ENCODE measurements at places on chromosomes 2 and 18. TPM values are rescaled to one million over a fixed set of nuclear protein-coding genes. Genes with fewer than 3 reads are reported as not detected.

- H3K4me1 ChIP-seq, result no peaks in the 10 kb centered on the region
- H3K27me3 ChIP-seq, result no peaks in the 10 kb centered on the region
- no peak overlapping the region for H3K27ac ChIP-seq
- DNase-seq, result no peak
Observed at GRCh38 chr2:41691561-41691960, 356.3 kb upstream of the PKDCC start.

GRCh38 chr2:137997733-137998132 is 33.5 kb downstream of the HNMT start:
- H3K4me1 ChIP-seq, result no peaks in the 10 kb centered on the region
- no peak for DNase-seq
- H3K27me3 ChIP-seq, result no peaks in the 10 kb centered on the region
- H3K27ac ChIP-seq, result no peak overlapping the region
- no peak overlapping the region for H3K4me3 ChIP-seq

- peaks cover 2% of the 10 kb centered on the region for H3K4me1 ChIP-seq
- no peak for DNase-seq
- no peak overlapping the region for H3K27ac ChIP-seq
- H3K27me3 ChIP-seq, result no peaks in the 10 kb centered on the region
- H3K4me3 ChIP-seq, result no peak overlapping the region
Observed at GRCh38 chr18:49886891-49887764, 73.8 kb upstream of the ACAA2 start.

DNA sequence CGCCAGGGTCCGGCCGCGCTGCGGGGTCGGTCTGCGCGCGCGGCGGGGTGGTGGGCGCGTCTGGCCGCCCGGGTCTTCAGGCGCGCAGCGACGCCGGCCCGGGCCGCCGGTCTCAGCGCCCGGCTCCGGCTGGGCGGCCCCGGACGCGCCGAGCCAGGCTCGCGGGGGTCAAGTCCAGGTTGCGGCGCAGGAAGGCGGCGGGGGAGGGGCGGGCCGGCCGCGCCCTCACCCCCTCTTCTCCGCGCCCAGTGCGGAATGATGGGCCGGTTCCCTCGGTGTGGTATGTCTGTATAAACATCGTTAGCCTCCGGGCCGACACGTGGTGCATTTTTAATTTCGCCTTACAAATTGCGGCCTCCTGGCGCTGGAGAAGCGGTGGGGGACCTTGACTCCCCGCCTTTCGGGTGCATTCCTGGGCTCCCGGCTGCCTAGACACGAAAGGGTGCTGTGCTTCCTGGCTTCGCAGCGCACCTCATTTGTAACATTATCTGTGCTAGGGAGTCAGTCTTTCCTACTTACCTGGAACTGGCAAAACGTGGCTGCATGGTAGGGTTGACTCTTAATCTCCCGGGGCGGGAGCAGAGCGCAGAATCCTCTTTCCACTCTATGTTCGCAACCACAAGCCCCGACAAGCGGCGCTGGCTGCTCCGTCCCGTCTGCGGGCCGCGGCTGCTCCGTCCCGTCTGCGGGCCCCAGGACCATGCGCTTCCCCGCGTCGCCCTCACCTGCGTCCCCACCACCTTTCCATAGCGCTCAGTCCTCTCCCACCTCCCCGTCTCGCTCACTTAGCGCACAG is 69.0 kb downstream of the CTAGE1 start:
- peaks cover 37% of the 10 kb centered on the region for H3K27me3 ChIP-seq
- no peak overlapping the region for H3K27ac ChIP-seq
- no peak overlapping the region for H3K4me3 ChIP-seq
- peaks cover 16% of the 10 kb centered on the region for H3K4me1 ChIP-seq
- no peaks in the 10 kb centered on the region for H3K36me3 ChIP-seq

GRCh38 chr18:42351455-42351854 is 396.4 kb downstream of the PIK3C3 start:
- H3K4me1 ChIP-seq, result no peaks in the 10 kb centered on the region
- no peak for DNase-seq
- no peaks in the 10 kb centered on the region for H3K27me3 ChIP-seq
- H3K27ac ChIP-seq, result no peak overlapping the region
- H3K36me3 ChIP-seq, result no peaks in the 10 kb centered on the region

DNA sequence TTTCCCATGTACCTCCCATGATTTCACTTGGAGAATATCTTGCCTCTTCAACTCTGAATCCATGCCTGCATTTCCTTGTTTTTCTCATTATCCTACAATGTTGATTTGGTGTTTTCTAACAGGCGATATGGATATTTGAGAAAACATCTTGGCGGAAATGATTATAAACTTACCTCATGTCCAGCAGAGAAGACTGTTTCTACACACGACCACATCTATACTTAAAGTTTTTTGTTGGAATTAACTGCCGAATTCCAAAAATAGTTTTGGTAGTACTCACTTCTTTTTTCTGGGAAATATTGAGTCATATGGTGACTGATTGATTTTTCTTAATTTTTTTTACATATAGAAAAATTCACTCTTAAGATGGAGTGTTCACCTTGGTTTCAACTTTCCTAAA is 41.4 kb upstream of the TMEFF2 start:
- H3K27me3 ChIP-seq, result no peaks in the 10 kb centered on the region
- no peak overlapping the region for H3K4me3 ChIP-seq
- no peaks in the 10 kb centered on the region for H3K36me3 ChIP-seq
- H3K27ac ChIP-seq, result no peak overlapping the region

- H3K4me3 ChIP-seq, result no peak overlapping the region
- no peaks in the 10 kb centered on the region for H3K36me3 ChIP-seq
- no peak overlapping the region for H3K27ac ChIP-seq
- H3K27me3 ChIP-seq, result no peaks in the 10 kb centered on the region
- H3K4me1 ChIP-seq, result no peaks in the 10 kb centered on the region
Observed at GRCh38 chr2:183250061-183250460, 125.8 kb downstream of the NUP35 start.

- no peak overlapping the region for H3K27ac ChIP-seq
- DNase-seq, result no peak
- H3K27me3 ChIP-seq, result no peaks in the 10 kb centered on the region
Observed at GRCh38 chr2:6644261-6644660, 221.4 kb downstream of the CMPK2 start.

DNA sequence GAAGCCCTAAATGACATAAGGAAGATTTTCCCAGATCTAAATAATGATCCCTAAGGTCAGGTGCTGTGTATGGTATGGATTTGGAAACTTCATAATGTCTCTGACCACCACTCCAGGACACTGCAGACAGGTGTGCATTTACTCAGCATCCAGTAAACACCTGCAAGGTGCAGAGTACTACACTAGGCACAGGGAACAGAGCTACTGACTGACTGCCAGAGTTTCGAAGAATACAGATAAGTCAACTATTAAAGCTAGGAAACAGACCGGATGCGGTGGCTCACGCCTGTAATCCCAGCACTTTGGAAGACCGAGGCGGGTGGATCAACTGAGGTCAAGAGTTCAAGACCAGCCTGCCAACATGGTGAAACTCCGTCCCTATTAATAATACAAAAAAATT is 65.0 kb downstream of the ATP8B1 start:
- no peaks in the 10 kb centered on the region for H3K36me3 ChIP-seq
- no peak overlapping the region for H3K4me3 ChIP-seq
- H3K27me3 ChIP-seq, result no peaks in the 10 kb centered on the region
- H3K4me1 ChIP-seq, result peaks cover 26% of the 10 kb centered on the region
- DNase-seq, result peak; percentile 9

DNA sequence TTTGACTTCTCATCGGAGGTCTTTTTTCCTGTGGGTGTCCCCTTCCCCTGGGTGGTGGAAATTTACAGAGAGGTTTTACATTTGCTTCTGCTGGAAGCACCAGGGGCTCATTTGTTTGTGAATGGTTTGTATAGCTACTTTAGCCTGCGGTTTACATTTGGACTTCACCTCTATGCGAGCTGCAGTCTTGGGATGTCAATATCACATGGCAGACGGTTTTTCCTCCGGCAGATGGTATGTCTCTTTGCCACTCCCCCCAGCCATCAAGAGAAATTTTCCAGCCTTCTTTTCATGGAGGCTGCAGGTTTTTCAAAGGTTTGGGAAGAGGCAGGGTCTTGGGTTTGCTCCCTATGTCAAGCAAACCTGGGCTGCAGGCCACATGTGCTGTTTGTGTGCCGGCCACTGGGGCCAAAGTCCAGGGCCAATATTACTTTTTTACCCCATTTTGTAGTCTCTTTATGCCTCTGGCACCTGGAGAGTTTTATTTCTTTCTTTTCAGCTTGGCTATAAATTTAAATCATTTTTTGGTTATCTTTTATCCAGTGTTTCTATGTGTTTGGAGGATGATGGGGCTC is 23.9 kb upstream of the BOD1L2 start:
- no peak overlapping the region for H3K27ac ChIP-seq
- H3K36me3 ChIP-seq, result no peaks in the 10 kb centered on the region
- no peak for DNase-seq

- H3K4me3 ChIP-seq, result no peak overlapping the region
- H3K36me3 ChIP-seq, result no peaks in the 10 kb centered on the region
- H3K27ac ChIP-seq, result no peak overlapping the region
- H3K4me1 ChIP-seq, result no peaks in the 10 kb centered on the region
Observed at GRCh38 chr2:195912079-195912478, 156.6 kb downstream of the DNAH7 start.

DNA sequence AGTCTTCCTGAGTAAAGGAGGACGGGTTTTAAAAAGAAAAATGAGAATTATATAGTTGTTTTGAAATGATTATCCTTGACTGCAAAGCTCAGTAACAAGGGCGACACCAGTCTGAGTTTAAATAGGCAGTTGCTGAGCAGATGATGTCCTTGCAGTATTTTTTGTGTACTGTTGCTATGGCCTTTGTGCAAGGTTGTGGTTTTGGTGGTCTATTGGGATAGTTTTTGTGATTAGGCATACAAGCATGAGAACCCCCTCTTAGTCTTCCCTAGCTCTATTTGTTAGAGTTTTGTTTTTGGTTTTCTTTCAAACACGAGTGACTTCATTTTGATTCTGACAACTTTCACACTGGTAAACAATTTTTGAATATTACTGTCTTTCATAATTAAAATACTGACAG is 64.1 kb downstream of the TAF4B start:
- no peak overlapping the region for H3K27ac ChIP-seq
- H3K4me3 ChIP-seq, result no peak overlapping the region
- peaks cover 8% of the 10 kb centered on the region for H3K4me1 ChIP-seq
- no peaks in the 10 kb centered on the region for H3K27me3 ChIP-seq

- no peaks in the 10 kb centered on the region for H3K4me1 ChIP-seq
- DNase-seq, result no peak
- H3K36me3 ChIP-seq, result no peaks in the 10 kb centered on the region
- H3K27me3 ChIP-seq, result no peaks in the 10 kb centered on the region
- H3K27ac ChIP-seq, result no peak overlapping the region
Observed at GRCh38 chr18:74069178-74070050, 78.2 kb downstream of the FBXO15 start.

DNA sequence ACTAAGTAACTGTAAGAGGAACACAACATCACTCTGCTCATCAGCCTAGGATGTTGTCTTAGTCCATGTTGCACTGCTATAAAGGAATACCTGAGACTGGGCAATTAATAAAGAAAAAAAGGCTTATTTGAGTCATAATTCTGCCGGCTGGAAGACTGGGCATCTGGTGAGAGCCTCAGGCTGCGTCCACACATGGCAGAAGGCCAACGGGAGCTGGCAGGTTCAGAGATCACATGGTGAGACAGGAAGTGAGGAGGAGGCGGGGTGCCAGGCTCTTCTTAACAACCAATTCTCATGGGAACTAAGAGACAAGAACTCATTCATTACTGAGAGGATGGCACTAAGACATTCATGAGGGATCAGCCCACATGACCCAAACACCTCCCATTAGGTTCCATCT is 46.8 kb downstream of the EPG5 start:
- H3K4me3 ChIP-seq, result no peak overlapping the region
- no peak for DNase-seq
- no peak overlapping the region for H3K27ac ChIP-seq
- no peaks in the 10 kb centered on the region for H3K4me1 ChIP-seq

- no peak for DNase-seq
- no peaks in the 10 kb centered on the region for H3K36me3 ChIP-seq
- no peaks in the 10 kb centered on the region for H3K4me1 ChIP-seq
- H3K27me3 ChIP-seq, result no peaks in the 10 kb centered on the region
Observed at GRCh38 chr2:215277944-215278343, 33.9 kb upstream of the ATIC start.

DNA sequence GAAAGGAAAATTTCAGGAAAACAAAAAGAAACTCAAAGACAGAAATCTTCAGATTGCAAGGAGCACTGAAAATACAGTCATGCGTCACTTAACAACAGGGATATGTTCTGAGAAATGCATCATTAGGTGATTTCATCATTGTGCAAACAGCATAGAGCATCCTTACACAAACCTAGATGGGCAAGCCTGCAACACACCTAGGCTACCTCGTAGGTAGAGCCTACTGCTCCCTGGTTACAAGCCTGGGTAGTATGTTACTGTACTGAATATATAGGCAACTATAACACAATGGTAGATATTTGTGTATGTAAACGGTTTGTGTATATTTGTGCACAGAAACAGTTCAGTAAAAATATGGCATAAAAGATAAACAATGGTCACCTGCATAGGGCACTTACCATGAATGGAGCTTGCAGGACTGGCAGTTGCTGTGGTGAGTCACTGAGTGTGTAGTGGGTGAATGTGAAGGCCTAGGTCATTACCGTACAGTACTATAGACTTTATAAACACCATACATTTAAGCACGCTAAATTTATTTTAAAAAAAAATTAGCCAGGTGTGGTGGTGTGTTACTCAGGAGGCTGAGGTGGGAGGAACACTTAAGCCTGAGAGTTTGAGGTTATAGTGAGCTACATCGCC is 33.4 kb downstream of the SFXN5 start:
- H3K36me3 ChIP-seq, result peaks cover 27% of the 10 kb centered on the region
- no peaks in the 10 kb centered on the region for H3K27me3 ChIP-seq
- no peak for DNase-seq
- no peak overlapping the region for H3K4me3 ChIP-seq
- H3K4me1 ChIP-seq, result peaks cover 55% of the 10 kb centered on the region

DNA sequence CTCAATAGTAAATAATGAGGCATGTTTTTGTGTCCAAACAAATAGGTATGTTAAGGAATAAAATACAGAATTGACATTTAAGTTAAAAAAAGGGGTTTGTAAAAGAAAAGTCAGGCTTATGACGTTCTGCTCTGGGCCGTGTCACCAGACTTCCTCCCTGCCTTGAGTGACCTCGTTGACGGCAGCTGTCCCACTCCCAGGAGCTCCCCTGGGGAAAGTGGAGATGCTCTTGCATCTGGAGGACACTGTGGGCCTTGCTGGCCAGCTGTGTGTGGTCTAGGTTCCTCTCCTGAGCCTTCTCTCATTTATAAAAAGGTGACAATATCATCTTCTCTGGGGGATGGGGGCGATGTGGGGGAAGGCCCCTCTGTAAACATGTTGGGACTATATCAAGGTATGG is 196.2 kb downstream of the CLIP4 start:
- H3K4me1 ChIP-seq, result no peaks in the 10 kb centered on the region
- H3K27me3 ChIP-seq, result no peaks in the 10 kb centered on the region
- no peak overlapping the region for H3K27ac ChIP-seq

- H3K4me3 ChIP-seq, result no peak overlapping the region
- H3K4me1 ChIP-seq, result no peaks in the 10 kb centered on the region
Observed at GRCh38 chr2:61291851-61292575, 130.0 kb downstream of the C2orf74 start.

The DYNAP gene
- total RNA-seq, result not detected

The FOXI3 gene
- not detected for total RNA-seq

The SLC40A1 gene
- 19.2 TPM for total RNA-seq

The LIPG gene
- 10.8 TPM for total RNA-seq

The TMSB10 gene
- 754 TPM for total RNA-seq

The VWA3B gene
- not detected for total RNA-seq

The TNFRSF11A gene
- total RNA-seq, result 3.6 TPM

The NXPH2 gene
- not detected for total RNA-seq

The SAG gene
- not detected for total RNA-seq
